ENCODE measurements at places on chromosomes 6 and 20. TPM values are rescaled to one million over a fixed set of nuclear protein-coding genes. Genes with fewer than 3 reads are reported as not detected.

Gene MOCS1
- 2.6 TPM for total RNA-seq

Gene OPRM1
- not detected for total RNA-seq

Gene PRDM13
- total RNA-seq: not detected

Gene THBD
- total RNA-seq: 1.4 TPM

Gene DPPA5
- not detected for total RNA-seq

Gene CRISP3
- not detected for total RNA-seq

Gene WFDC10B
- total RNA-seq: not detected

Measured in MG63 (cell line).